ENCODE measurements at places on chromosomes 4 and X.
A peak's percentile ranks its signal among the peaks of the same experiment; 100 is the strongest.

DNA sequence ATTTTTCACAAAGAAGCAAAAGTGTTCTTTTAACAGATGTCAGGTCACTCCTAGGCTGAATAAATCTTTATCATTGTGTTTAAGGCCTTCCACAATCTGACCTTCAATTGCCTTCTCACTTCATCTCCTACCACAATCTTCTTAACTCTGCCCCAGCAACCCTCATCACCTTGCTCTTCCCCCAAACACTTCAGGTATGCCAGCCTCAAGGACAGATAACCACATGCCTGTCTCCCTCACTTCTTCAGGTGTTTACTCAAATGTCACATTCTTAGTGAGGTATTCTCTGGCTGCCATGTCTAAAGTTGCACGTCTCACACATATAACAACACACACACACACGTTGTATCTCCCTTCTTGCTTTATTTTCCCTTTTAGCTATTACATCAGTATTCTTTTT is 146.5 kb downstream of the ANKRD50 start:
- no peak for DNase-seq

DNA sequence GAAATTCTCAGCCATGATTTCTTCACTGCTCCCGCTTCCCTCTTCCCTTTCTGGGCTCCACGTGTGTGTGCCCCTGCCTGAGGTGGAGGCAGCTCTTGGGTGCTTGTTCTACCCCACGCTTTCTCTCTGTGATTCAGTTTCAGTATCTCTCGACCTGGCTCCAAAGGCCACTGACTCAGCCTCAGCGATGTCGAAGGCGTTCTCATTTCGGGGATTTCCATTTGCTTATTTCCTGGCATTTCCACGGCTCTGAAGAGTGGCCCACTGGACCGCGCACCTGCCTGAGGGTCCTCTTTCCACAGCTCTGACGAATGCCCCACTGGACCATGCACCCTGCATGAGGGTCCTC is 52.4 kb downstream of the GAK start:
- DNase-seq: peak; percentile 36

DNA sequence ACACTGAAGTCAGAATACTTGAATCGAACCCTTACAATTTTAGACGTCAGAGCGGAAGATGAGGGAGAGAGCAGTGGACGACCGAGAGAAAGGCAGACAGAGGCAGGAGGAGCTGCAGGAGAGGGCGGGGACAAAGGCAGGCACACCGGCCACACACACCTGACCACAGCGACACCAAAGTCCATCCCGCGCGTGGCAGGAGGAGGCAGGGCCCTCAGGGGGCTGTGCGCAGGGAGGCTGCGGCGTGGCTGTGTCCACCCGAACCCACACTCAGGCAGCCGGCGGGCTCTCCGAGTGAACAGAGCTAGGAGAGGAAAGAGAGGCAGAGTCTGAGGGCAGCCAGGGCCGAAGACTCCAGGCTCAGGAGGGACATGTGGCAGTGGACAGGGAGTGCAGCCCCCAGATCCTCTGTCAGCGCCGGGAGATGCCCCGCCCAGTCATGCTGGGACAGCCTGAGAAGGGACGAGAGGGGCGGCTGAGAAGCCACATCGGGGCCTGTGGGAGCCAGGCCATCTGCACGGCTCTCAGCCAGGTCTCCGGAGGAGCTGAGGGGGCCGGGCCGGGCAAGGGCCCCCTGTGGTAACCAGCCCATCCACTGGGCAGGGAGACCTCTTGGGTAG is 20.1 kb downstream of the GAK start:
- DNase-seq: no peak

GRCh38 chrX:150159537-150159936 is 203.6 kb upstream of the MAMLD1 start:
- no peak for DNase-seq

- DNase-seq: no peak
Observed at GRCh38 chrX:37912304-37912703, 64.9 kb upstream of the DYNLT3 start.

DNA sequence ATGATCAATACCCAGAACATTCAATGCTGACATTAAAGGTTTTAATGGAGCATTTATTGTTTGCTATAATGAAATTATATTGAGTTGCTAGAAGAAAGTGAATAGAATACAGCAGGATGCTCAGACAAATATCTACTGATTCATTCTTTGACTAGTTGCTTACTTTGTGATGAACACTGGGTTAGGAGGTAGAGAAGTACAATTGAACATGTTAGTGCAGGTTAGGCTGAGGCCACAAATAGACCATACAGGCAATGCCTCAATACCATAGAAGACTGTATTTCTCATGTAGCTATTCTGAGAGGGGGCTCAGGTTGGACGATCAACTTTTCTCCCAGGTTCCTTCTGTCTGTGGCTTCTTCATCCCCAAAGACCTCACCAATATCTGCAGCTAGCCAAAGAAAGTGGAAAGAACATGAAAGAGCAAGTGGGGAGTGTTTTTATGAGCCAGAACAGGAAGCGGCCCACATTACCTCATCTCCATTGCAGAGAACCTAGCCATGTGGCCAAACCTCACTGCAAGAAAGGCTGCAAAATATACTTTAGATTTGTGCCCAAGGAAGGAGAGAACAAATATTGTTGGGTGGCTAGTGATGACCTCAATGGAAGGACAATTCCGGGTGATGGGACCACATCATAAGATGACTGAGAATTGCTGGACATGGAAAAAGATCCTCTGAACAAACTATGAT is 180.3 kb upstream of the GATB start:
- DNase-seq: no peak

- DNase-seq: no peak
Observed at GRCh38 chr4:64368741-64369140, 40.5 kb downstream of the TECRL start.

GRCh38 chr4:104494822-104495559 is at the start of gene CXXC4:
CXXC4 (minus strand) TSS chr4:104494894; CDS start chr4:104491802, 3,092 bp downstream.
- no peak for DNase-seq

GRCh38 chr4:88573995-88574394 is 18.3 kb upstream of the HERC3 start:
- no peak for DNase-seq

GRCh38 chr4:85898231-85898630 is 423.3 kb downstream of the ARHGAP24 start:
- DNase-seq: no peak

- no peak for DNase-seq
Observed at GRCh38 chr4:8656185-8656517, 63.6 kb downstream of the CPZ start.

GRCh38 chr4:109945056-109945455 is 32.4 kb downstream of the EGF start:
- no peak for DNase-seq

- DNase-seq: no peak
Observed at GRCh38 chr4:78250500-78250899, 193.4 kb downstream of the FRAS1 start.
